Esophagus muscularis mucosa (tissue), 4 donors: ENCODE measurements at places on chromosomes 7 and 10. TPM values are rescaled to one million over a fixed set of nuclear protein-coding genes. Genes with fewer than 3 reads are reported as not detected.

The ZNF438 gene
- 11.1 TPM for total RNA-seq

The MMD2 gene
- total RNA-seq = not detected

The AKR1B15 gene
- total RNA-seq = 0.17 TPM

The GPR85 gene
- 1.7 TPM for total RNA-seq

The MRPL43 gene
- total RNA-seq = 54.4 TPM

The GPC2 gene
- total RNA-seq = 0.58 TPM

The LRIT1 gene
- total RNA-seq = not detected

The AGAP9 gene
- total RNA-seq = 5.4 TPM

DNA sequence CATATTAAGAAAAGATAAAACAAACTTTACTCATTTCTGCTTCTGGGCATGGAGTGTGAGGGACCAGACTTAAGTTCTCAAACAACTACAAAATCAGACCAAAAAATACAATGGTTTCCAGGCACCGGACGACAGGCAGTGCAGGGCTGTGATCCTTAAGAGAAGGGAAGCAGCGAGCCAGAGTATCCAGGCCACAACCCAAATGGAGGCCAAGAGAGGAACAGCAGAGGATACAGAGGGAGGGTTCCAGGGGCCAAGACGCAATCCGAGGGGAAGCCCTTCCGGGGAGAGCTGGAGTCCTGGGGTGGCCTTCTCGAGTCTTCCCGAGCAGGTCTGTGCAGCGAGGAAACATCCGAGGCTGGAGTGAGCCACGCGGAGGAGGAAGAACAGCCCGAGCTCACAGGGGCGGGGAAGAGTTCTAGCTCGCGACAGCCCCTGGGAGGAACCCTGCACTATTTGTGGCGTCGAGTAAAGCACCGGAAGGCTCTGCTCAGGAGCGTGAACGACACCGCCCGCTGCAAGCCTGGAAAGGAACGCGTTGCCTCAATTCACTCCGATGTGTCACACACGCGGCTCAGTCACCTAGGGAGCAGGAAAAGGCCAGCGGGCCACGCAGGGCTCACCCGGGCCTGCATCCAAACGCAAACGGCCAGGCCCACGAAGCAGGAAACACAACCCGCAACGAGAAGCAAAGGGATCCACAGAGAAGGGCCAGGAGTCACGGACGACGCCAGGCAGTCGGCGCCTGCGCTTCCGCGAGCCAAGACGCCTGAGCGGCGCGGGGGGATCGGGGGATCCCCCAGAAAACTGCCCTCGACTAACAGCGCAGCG is 933 bp upstream of the RNF32 start:
- DNase-seq = no peak

- DNase-seq = no peak
Observed at GRCh38 chr10:59093461-59093860, 83.0 kb upstream of the PHYHIPL start.

DNA sequence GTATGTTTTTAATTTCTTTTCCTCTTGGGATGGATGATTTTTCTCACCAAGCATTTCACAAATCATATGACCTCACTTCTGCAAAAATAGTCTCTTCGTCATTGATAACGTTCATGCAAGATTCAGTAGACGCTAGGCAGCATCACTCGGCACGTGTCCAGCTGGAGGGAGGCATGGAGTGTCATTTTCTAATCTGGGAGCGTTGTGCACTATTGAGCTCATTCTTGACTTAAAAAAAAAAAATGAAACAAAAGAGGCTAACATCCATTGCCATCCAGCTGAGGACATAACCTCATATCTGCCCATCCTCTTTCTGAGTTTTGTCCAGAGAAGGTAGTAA is 56.2 kb downstream of the COL17A1 start:
- DNase-seq = no peak

GRCh38 chr10:116545756-116546155 is at the start of gene PNLIP:
Gene PNLIP, plus strand, starts transcription at chr10:116545931. Its CDS starts 162 bp downstream, at chr10:116546093.
- DNase-seq = no peak

- no peak for DNase-seq
Observed at GRCh38 chr10:24826009-24826408, 102.3 kb upstream of the ARHGAP21 start.
